Epithelial cell of prostate (primary cell): ENCODE measurements at places on chromosomes 2 and 18.

DNA sequence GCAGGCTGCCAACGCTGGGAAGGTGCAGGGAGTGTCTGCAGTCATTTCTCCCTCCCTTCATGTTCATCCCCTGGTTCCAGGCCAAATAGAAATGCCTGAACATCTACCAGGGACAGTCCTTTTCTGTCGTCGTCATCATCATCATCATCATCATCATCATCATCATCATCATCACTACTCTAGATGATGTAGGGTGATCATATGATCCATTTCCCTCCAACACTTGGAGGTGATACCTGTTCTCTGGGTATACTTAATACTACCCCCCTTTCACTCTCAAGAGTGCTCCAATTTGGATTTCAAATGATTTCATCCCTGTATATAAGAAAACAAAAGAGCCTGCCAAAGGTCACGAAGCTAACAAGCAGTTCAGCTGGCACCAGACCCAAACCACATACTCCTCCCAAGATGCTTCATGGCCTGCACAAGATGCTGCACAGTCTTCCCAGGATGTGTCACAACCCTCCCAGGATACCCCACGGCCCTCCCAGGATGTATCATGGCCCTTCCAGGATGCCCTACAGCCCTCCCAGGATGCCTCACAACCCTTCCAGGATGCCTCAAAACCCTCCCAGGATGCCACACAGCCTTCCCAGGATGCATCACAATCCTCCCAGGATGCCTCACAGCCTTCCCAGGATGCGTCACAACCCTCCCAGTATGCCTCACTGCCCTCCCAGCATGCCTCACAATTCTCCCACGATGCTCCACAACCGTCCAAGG is 257.9 kb downstream of the DYSF start:
- no peak for DNase-seq

- DNase-seq = no peak
These were observed 63.6 kb upstream of the FZD5 start for GRCh38 chr2:207833251-207833751.

DNA sequence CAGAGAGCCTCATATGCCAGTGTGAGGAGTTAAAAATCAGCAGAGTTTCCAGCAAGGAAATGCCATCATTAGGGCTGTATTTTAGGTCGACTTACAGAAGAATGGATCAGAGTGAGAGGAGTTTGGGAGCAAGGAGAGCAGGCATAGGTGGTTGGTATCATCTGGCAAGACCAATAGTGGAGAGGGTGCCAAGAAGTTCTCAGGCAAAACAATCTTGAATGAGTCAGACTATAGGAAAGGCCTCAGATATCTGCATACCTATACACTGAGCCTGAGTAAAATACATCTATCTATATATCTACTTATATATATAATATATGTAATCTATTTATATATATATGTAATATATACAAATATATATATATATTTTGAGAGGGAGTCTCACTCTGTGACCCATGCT is 57.3 kb downstream of the TMEFF2 start:
- no peak for DNase-seq

- no peak for DNase-seq
These were observed 58.8 kb downstream of the RNF144A start for GRCh38 chr2:6975988-6976387.

DNA sequence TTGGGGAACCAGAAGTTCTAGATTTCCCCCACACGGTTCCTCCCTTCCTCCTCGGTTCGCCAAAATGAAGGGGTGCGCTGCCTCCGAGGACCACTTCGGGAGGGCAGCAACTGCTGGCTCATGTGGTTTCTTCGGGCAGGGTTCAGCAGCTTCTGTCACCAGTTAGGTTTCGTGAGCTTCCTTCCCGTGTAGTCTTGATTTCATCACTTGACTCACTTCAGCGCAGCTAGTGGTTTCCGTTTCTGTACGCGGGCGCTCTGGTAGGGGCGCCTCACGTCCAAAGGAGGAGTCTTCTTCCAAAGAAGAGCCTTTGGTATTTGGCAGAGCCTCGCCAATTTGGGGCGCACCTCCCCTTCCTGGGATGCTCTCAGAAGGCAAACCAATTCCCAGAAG is 485 bp upstream of the GALNT3 start:
- DNase-seq = peak; percentile 57
